Gastrocnemius medialis (tissue), 4 donors: ENCODE measurements at places on chromosomes 1 and 21. TPM values are rescaled to one million over a fixed set of nuclear protein-coding genes. Genes with fewer than 3 reads are reported as not detected.

IL19 gene
- not detected for total RNA-seq

DNA sequence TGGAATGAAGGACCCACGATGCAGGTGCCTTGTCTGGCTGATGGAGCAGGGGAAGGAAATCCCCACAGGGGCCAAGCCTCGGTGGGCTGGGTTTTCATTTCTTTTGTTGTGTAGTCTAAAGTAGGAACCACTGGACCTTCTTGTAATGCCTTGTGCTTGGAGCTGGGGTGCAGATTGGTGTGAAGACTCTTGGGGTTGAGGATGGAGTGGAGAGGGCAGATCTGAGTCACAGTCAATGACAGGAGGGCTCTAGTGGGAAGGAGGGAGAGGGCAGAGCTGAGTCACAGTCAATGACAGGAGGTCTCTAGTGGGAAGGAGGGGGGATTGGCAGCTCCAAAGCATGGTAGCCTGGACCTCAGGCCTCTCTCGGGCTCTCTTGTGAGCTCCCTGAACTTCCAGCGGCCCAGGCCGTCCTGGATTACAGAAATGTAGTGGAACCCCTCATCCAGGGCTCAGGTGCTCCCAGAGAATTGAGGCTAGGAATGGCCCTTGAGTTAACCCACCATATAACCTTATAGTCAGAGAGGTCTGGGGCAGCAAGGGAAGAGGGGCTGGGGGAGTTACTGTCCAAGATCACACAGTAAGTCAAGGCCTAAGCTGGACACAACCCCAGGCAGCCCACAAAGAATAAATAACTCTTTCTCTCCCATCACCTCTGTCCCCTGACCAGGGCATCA, 313.8 kb downstream of the MATN1 start:
- no peak for DNase-seq

- no peak for DNase-seq
These were observed 18.1 kb downstream of the CITED4 start for GRCh38 chr1:40844079-40844478.

GRCh38 chr1:40309374-40310128, 7.5 kb downstream of the COL9A2 start:
- DNase-seq, result no peak

- peak; percentile 77 for DNase-seq
These were observed at the start of gene TMEM50A for GRCh38 chr1:25338188-25338981. TSS of gene TMEM50A (plus strand) at chr1:25338334. CDS start at chr1:25340487, 2,153 bp downstream.

GRCh38 chr1:158035014-158035413, 41.6 kb downstream of the KIRREL1 start:
- DNase-seq, result no peak

DNA sequence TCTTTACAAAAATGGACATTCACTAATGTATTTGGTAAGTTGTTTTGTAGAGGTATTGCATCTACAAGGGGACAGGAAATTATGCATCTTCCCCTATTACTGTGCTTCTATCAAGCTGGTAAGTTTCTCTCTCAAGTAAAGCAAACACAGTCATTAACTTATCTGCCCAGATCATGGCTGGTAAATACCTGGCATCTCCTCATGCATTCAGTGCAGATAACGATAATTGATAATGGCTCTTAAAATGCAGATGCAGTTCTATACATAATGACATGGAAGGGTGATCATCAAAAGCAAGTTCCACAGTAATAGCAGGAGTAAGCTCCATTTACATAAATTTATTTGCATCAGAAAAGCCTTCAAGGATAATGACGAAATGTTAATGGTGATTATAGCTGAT, 122.4 kb downstream of the SIPA1L2 start:
- DNase-seq, result no peak

GRCh38 chr1:119906927-119907652, 10.8 kb upstream of the ADAM30 start:
- no peak for DNase-seq
